ENCODE measurements at places on chromosomes 7 and 10.

DNA sequence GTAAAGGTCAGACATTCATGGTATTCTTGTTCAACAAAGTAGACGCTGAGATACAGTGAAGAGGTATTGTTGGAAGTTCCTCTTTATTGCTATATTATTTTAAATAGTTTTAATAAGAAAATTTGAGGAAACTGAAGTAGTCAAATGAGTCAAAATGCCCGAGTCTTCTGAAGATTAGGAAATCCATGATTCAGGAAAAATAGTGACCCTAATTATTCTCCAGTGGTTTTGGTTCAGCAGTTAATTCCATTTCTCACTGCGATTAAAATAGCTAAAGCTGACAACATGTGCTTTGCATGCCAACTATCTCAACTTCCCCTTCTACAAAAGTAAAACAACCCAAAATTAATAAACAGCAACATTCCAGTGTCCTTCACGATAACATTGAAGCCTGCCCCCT is 32.7 kb upstream of the PFKP start:
- DNase-seq, result no peak

- DNase-seq, result peak; percentile 41
These were observed 7.1 kb downstream of the SHH start for GRCh38 chr7:155804897-155805825.

DNA sequence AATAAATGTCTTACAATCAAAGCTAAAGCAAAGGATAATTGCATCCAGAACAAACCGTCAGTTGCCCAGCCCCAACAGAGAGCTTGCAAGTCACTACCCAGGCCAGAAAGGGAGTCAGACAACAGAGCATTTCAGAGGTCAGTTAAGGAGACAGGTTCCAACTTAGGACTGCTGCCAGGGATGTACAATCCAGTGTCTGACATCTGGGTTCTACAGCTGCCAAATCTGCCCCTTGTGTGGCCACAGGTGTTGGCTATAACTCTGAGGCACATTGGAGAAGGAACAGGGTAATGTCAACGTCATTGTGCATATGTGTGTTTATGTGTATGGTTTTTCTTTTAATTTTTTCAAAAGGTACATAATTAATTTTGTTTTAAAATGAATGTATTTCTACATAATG is 85.2 kb upstream of the GLCCI1 start:
- DNase-seq, result no peak

GRCh38 chr7:142548978-142549377 is 200.3 kb upstream of the PRSS1 start:
- DNase-seq, result no peak

- no peak for DNase-seq
These were observed 60.3 kb upstream of the C1GALT1 start for GRCh38 chr7:7122033-7122478.

- DNase-seq, result no peak
These were observed 47.4 kb downstream of the ZMYND11 start for GRCh38 chr10:182441-183201.

DNA sequence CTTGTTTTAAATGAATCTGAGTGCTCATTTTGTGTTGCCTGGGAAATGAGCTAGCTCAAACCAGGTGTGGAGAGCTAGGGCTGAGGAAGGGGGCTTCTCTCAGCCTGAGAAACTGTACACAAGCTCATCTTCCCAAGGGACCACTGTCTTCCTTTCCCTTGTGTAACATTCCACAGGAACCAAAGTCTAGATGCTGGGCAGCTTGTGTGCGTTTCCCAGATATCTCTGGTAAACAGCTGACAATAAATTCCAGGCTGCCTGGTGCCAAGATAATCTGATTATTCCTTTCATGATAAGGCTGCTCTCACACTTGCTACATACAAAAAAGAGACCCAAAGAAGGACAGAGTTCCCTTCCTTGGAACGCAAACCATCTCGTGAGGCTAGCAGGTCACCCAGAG is 33.1 kb upstream of the MKLN1 start:
- no peak for DNase-seq

- no peak for DNase-seq
These were observed 13.4 kb downstream of the RPP30 start for GRCh38 chr10:90885176-90885575.

DNA sequence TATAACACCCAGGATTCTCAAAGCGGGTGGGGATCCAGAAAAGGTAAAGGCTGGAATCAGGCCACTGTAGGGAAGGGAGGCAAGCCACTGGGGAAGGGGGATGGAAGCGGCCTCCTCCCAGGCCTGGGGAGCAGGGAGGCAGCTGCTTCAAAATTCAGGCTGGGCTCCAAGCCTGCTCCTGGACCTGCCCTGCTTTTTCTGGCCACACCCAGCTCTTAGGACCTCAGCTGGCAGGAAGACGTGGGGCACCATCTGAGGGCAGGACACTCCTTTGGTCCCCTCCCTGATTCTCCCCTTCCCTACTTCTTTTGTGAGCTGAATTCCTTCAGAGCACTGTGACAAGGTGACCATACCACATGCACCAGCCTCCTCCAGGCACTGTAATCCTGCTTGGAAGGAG is 4.6 kb upstream of the LBX1 start:
- no peak for DNase-seq

DNA sequence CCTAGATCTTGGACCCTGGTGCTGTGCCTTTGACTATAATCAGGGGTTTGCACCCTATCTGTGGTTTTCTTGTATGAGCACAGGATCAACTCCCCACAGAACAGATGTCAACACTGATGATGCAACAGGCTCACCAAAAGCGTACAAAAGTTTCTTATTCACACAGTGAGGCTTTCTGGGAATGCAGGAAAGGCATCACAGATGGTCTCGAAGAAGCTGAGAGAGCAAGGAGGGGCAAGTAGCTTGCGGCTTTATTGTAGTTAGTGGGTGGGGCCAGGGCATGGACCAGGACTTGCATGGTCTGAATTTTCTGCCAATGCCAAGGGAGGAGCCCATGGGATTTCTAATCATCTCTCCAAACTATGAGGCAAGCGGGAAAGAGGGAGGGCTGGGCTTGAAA is 46.2 kb downstream of the SEC61G start:
- no peak for DNase-seq

Measured in activated CD4-positive, alpha-beta T cell treated with anti-CD3 and anti-CD28 coated beads for 4 hours (primary cell).